ENCODE measurements at places on chromosomes 2 and 18.

- DNase-seq: no peak
Measured at GRCh38 chr2:8602809-8603208, 79.0 kb upstream of the ID2 start.

- no peak for DNase-seq
Measured at GRCh38 chr18:45829855-45830254, 4.4 kb downstream of the SIGLEC15 start.

GRCh38 chr2:100274076-100274475 is 48.2 kb downstream of the LONRF2 start:
- no peak for DNase-seq

DNA sequence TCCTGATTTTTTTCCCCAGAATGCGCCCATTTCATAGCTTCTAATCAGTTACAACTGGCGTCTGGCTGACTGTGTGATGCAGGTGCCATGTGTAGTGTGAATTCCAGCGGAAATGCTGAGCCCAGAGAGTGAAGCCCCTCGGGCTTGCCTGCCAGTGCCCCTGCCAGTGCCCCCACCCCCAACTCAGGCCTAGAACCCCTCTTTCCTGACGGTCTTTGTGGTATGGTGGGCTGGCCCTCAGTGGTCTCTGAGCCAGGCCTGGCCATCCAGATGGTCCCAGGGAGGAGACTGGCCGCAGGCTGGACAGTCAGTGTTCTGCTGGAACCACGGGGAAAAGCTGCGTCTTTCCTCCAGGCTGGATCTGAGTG is 3.1 kb downstream of the RAMP1 start:
- DNase-seq: no peak

DNA sequence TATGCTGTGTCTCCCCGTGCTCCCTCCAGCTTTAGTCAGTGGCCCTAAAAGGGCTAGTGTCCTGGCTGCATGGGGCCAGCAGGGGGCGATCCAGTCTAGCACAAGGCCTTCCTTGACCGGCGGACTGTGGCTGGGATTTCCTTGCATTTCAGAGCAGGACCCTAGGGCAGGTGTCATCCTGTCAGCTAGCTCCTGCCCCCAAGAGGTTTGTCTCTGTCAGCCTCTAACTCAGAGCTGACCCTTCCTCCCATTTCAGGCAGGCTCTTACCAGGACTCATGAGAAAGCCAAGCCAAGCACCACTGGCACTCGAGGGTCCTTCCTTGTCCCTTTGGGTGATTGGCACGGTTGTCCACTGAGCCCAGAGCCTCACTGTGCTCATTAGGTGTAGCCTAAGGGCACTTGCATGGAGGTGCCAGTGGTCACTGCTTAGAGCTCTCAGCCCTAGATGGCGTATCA is 140.3 kb downstream of the RPIA start:
- DNase-seq: no peak

DNA sequence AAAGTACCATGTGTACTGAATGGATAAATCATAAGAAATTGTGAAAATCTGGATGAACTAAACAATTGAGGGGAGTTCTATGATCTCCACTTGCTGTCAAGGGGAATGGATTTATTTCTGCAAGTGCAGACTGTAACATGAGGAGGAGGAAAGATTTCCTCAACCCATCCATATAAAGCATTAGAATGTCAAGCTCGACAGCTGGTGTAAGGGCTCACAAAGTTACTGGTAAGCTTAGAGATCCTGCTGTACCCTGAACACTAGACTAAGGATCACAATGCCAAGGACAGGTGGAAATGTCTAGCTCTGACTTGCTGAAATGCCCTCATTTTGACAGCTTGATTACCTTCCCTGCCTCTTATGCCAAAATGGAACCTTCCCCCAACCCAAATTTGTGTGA is 125.3 kb downstream of the TCF4 start:
- no peak for DNase-seq

DNA sequence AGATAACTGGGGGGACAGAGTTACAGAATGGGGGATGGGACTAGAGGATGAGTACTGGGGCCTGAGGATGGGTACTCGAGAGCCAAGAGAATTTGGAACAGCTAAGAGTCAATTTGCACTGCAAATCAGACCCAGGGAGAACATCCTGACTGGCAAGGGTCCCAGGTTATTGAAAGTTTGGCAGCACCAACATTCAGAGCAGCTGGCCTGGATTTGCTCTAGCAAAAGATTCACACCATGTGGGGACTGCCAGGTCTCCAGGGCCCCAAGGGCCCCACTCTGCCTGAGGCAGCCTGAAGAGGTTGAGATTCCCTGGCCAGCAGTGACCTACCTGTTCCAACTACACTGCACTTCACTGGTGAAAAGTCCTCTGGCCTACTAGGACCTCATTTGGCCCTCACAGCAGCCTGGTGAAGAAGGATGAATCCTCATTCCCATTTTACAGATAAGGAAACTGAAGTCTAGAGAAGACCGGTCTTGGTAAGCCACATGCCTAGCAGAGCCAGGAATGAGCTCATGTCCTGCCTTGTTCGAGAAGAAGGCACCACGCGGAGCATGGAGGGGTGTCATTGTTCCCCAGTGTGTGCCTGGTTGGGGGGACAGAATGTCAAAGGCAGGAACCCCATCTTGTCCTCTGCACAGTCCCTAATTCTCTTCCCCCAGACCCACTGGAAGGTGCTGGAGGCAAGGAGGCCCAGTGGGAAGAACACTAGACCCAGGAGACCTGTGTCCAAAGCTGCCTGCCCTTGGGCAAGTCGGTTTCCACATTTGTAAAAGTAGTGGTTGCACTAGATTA is 258.6 kb downstream of the TNS1 start:
- no peak for DNase-seq

DNA sequence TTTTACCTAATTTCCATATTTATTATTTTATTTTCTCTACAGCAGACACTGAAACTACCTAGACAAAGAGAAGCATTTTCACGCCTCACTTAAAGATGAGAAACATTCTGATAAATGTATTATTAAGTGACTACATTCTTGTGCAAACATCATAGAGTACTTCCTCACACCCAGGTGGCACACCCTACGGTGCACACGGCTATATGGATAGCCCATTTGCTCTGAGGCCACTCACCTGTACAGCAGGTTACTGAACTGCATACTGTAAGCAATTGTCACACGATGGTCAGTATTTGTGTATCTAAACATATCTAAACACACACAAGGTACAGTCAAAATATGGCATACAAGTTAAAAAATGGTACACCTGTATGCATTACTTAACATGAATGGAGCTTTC is 481.4 kb downstream of the CMPK2 start:
- DNase-seq: no peak

DNA sequence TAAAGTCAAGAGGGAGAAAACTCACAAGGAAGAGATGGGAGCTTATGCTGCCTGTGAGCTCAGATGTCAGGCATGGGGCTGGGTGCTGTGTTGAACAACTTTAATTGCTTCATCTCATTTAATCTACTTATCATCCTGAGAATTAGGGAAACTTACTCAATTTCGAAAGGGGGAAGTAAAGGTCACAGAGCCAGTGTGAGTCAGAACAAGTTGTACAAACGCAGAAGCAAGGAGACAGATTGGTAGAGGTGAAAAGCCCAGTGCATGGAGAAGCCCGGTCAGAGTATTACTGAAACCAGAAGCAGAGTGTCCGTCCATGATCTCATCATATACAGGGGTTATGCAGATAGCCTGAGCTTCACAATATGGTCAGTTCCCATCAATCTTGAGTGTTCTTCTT is 281.1 kb upstream of the POU3F3 start:
- no peak for DNase-seq

DNA sequence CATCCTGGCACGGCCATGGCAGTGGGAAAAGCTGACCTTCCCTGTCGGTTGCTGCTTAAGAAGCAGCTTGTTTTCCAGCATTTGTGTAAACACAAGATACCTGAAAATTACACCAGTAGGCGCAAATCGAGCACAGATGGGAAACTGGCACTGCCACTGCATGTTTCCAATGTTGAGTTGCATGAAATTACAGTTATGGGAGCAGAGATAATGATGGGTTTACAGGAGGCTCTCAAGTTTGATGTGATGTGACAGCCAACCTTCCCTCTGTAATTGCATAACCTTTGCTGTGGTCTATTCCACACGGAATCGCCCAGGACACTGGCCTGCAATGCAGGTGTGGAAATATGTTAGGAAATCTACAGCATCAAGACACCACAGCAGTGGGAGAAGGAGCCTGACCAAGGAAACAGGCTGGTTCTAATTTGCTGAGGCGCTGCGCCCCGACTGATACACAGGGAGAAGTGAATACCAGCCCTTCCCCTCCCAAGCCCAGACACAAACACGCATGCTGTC is 17.4 kb downstream of the GPR45 start:
- no peak for DNase-seq

DNA sequence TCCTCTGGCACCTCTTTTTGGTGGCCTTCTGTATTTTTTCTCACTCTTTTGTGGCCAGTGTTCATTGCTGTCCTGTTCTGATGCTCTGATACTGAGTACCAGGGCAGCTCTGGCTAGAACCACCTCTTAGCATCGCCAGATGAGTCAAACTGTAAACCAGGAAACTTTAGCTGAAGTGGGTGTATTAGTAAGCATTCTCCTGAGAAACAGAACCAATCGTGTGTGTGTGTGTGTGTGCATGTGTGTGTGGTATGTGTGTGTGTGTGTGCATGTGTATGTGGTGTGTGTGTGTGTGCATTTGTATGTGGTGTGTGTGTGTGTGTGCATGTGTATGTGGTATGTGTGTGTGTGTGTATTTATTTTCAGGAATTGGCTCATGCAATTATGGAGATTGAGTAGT is 166.3 kb upstream of the SKOR2 start:
- DNase-seq: no peak

GRCh38 chr2:147482111-147482895 is 362.5 kb upstream of the ACVR2A start:
- no peak for DNase-seq

GRCh38 chr2:2007551-2008501 is 263.5 kb upstream of the PXDN start:
- DNase-seq: no peak

- DNase-seq: no peak
Measured at GRCh38 chr2:20549691-20550348, 101.1 kb downstream of the HS1BP3 start.

- no peak for DNase-seq
Measured at GRCh38 chr2:127125821-127126220, 18.9 kb upstream of the BIN1 start.

DNA sequence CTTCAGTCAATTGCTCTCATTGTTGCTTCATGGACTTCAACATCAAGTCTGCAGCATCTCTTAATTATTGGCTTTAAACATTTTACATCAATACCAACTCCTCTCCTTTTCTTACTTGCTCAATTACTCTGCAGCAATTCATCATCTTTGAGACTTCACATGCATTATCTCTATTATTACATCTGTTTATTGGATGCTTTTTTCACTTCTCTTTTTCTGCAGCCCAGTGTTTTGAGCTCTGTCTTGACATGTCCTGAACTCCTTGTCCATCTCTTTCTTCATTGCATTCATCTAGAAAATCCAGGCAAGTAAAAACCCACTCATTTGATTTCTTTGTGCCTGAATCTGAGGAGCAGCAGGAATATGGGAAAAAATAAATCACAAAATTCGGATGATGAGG is 647.9 kb downstream of the PLCL1 start:
- DNase-seq: no peak

GRCh38 chr2:41920812-41921211 is 127.0 kb upstream of the PKDCC start:
- DNase-seq: no peak

GRCh38 chr2:51219468-51219867 is 187.5 kb upstream of the NRXN1 start:
- no peak for DNase-seq

- no peak for DNase-seq
Measured at GRCh38 chr18:24315170-24315569, 82.5 kb downstream of the OSBPL1A start.

GRCh38 chr18:38930881-38931753 is 1365.5 kb upstream of the CELF4 start:
- no peak for DNase-seq

DNA sequence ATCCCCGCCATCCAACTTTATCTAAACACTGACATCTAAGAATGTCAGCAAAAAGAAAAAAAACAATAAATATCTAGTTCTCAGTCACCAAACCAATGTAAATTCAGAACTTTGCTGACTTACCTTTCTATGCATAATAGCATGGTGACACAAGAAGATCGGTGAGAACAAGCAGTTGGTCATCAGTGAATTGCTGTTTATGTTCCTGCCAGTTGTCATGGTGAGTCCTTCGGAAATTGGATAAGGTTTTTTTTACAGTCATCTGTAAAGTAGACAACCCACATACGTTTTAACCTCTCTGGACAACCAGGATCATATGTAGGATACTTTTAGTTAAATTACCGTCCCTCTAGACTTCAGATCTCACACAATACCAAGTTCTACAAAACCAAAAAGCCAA is 6.2 kb upstream of the GPR75 start:
- DNase-seq: no peak

GRCh38 chr2:134539981-134540380 is 178.8 kb downstream of the TMEM163 start:
- DNase-seq: no peak

- no peak for DNase-seq
Measured at GRCh38 chr18:61602836-61603235, 269.6 kb downstream of the CDH20 start.

- no peak for DNase-seq
Measured at GRCh38 chr2:230790981-230791380, 73.8 kb upstream of the ITM2C start.

GRCh38 chr18:44848644-44849335 is 168.1 kb downstream of the SETBP1 start:
- DNase-seq: no peak

GRCh38 chr2:158953926-158954763 is 14.3 kb upstream of the TANC1 start:
- DNase-seq: peak; percentile 91

DNA sequence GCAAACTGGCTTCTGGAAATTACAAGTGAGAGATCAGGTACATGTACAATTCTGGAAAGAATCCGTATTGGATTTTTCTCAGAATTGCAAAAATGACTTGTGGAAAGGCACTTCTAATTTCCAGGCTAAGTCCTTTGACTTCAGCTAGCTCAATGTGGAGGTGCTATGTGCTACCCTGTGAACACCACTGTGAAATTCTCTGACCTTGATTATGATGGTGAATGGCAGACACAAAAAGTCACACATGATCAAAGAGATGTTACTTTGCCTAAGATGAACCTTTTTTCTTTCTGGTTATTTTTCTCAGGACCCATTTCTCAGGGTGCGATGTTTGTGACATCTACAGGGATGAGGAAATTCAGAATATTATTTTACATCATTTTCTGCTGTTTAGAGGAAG is 856.6 kb upstream of the VRK2 start:
- DNase-seq: no peak

GRCh38 chr18:78980777-78981380 is 1.3 kb downstream of the SALL3 start:
- no peak for DNase-seq

- DNase-seq: no peak
Measured at GRCh38 chr2:68230241-68231060, 21.9 kb downstream of the PPP3R1 start.

DNA sequence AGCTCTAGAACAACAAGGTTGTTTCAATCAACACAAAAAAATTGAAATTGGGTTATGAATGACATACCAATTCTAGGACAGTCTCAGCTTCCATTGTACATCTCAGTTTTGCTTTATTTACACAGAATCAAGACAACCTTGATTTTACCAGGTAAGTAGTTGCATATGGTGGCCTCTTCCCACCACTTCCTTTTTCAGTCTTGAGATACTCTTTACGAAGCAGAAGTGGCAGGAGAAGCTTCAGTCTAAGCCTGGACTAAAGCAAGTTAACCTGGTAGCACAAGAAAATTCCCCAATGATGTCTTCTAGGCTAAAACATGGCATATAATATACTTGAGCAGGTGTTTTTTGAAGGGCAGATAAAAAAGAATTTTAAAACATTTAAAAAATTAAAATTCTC is 10.7 kb upstream of the FAM136A start:
- no peak for DNase-seq
